SJSA1 (cell line): ENCODE measurements at places on chromosomes 1 and 21.
A peak's percentile ranks its signal among the peaks of the same experiment; 100 is the strongest.

DNA sequence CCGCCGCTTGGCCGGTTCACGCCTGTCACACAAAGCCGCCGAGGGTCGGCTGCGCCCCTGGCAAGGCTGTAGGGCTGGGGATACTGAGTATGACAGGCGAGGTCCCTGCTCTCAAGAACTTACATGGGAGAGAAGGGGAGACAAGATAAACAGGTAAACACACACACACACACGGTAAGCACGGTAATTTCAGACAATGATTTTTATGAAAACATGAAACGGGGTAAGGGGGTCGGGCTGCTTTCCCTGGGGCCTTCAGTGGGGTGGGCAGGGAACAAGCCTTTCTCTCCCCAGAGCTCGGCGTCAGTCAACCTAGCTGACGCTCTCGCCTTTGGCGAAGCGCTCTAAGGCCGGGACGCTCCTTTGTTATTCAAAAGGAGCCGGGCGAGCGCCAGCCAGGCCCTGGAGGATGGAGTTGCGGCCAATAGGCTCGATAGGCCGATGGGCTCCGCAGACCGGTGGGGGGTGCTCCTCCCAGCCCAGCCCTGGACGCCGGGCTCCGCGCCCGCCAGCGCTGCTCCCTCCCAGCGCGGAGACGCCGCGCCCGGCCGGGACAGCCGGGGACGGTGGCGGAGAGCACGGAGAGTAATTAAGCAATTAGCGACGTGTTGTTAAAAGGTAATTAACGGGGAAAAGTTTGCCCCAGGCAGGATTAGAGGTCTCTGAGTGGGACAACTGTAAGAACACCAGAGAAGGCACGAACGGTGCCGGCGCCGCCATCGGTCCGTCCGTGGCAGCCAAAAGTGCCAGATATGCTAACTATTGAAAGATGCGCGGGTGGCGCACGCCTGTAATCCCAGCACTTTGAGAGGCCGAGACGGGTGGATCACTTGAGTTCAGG, 950 bp upstream of the INKA2 start:
- peak; percentile 43 for DNase-seq

- no peak for DNase-seq
Observed at GRCh38 chr1:207763091-207763490, 11.2 kb downstream of the CD46 start.

- DNase-seq, result no peak
Observed at GRCh38 chr1:199834711-199835110, 192.8 kb upstream of the NR5A2 start.

GRCh38 chr21:44418876-44419230, 36.5 kb upstream of the LRRC3 start:
- DNase-seq, result peak; percentile 34

- DNase-seq, result no peak
Observed at GRCh38 chr1:205262731-205263171, 35.0 kb downstream of the TMCC2 start.

GRCh38 chr1:232511172-232511571, 118.8 kb downstream of the SIPA1L2 start:
- DNase-seq, result no peak

DNA sequence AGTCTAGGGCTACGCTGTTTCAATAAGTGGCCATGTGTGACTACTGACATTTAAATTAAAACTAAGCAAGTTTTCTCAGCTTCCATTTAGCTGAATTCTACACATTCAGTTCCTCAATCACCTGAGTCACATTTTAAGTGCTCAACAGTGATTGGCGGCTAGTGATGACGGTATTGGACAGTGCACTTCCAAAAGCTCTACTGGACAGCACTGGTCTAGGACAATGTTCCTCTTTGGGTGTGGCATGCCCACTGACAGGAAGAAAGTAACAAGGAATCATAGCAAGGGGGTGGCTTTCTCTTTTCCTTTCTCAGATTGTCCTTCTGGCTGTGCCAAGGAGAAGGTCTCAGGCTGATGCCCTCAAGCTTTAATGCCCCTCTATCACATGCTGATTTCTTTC, 11.7 kb downstream of the IGSF21 start:
- no peak for DNase-seq

- DNase-seq, result peak; percentile 11
Observed at GRCh38 chr1:212525479-212526110, 83.0 kb upstream of the ATF3 start.

DNA sequence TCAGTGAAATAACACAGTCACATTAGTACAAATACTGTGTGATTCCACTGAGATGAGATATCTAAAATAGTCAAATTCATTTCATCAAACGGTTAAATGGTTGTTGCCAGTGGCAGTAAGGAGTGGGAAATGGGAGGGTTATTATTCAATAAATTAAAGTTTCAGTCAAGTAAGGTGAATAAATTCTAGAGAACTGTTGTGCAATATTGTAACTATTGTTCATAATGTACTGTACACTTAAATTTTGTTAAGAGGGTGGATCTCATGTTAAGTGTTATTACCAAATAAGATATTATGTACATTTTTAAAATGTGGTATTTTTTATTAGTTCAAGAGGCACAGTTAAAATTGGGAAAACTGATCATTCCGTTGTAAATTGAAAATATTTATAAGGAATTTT, 463.3 kb upstream of the BRINP3 start:
- DNase-seq, result no peak

- DNase-seq, result no peak
Observed at GRCh38 chr1:172408958-172409357, 11.5 kb upstream of the C1orf105 start.

- DNase-seq, result no peak
Observed at GRCh38 chr1:163863731-163864130, 542.0 kb downstream of the NUF2 start.

- no peak for DNase-seq
Observed at GRCh38 chr21:32370998-32371766, 21.6 kb downstream of the URB1 start.

GRCh38 chr1:218272366-218272765, 12.7 kb upstream of the RRP15 start:
- no peak for DNase-seq

- DNase-seq, result no peak
Observed at GRCh38 chr1:228735871-228736586, 750 bp downstream of the RHOU start.

GRCh38 chr1:181812208-181812607, 249.3 kb downstream of the ZNF648 start:
- DNase-seq, result peak; percentile 87

GRCh38 chr1:238953448-238954010, 432.8 kb upstream of the CHRM3 start:
- no peak for DNase-seq

DNA sequence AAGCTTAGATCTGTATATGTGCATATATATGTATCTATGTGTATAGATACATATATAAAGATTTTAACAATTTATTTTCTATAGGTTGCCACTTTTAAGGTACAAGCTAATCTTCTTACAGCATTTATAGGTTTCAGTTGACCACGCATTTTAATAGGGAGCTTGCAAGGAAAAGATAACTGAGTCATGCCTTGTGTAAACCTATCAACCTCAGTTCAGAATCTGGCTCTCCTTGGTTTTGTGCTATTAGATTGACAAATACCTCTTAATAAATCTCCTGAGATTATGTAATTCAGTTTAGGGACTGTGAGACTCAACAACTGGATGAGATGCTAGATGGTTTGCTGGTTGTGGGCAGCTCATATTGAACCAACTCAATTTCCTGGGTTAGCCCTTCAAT, 114.7 kb upstream of the SERBP1 start:
- DNase-seq, result no peak

- DNase-seq, result no peak
Observed at GRCh38 chr1:181028615-181029014, 5.2 kb upstream of the MR1 start.

DNA sequence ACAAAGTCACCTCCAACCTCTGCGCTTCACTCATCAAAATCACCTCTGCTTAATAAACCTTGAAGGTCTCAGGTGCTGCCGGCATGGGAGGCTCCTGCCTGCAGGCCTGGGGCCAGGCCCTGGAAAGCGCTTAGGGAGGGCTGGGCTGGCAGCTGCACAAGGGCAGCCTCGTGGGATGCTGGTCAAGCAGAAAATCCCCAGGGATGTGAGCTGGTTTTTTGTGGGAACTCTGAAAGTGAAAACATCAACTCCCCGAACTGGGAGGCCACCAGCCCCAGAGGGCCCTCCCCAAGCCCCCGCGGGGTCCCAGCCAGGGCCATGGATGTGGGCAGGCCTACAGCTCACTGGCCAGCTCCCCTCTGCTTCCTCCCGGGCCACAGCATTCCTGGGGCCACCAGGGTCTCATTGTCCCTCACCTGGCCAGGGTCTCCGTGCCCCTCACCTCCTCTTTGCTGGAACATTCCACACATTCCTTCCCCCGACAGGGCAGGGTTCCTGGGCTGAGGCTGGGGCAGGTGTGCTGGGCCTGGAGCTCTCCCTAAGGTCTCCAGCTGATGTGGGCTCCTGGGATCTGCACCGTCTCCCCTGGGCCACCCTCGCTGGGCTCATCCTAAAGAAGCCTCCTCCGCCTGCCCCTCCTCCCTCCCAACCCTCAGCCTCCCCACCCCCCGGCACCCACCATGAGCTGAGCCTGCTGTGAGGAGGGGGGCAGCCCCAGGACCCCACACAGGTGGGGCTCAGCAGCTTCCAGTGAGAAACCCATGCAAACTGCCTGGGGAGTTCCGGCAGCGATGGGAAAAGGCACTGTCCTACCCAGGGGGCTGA, 36.0 kb upstream of the POFUT2 start:
- DNase-seq, result no peak

DNA sequence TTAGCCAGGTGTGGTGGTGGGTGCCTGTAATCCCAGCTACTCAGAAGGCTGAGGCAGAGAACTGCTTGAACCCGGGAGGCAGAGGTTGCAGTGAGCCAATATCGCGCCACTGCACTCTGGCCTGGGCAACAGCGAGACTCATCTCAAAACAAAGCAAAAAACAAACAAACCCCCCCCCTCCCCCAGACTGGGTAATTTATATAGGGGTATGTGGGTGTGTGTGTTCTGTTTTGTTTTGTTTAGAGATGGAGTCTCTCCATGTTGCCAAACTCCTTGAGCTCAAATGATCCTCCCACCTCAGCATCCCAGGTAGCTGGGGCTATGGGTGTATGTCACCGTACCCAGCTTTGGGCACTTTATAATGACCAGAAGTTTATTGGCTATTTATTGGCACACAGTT, 73.6 kb downstream of the SLC27A3 start:
- no peak for DNase-seq

DNA sequence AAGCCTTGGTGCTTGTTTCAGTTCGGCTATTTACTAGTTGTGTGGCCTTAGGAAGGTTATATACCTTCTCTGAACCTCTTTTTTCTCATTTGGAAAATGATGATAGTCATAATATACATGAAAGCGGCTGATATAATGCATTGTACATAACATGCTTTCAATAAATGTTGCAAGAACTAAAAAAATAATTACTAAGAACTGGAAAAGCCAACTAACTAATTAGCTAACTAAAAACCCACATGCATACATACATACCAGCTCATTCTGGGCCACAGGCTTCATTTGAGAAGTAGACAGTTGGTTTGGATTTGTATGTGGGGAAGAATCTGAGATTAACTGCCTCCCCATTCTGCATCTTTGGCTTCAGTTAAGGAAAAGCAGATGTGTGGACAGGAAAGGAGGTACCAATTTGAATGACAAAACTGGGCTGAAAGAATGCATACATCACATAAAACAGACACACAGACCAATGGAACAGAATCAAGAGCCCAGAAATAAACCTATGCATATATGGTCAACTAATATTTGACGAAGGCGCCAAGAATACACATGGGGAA, 217.9 kb downstream of the TM2D1 start:
- DNase-seq, result no peak
